ENCODE measurements at places on chromosomes 1 and 21.
A peak's percentile ranks its signal among the peaks of the same experiment; 100 is the strongest.

GRCh38 chr1:241844593-241844992 is 3.4 kb upstream of the EXO1 start:
- no peak for DNase-seq

DNA sequence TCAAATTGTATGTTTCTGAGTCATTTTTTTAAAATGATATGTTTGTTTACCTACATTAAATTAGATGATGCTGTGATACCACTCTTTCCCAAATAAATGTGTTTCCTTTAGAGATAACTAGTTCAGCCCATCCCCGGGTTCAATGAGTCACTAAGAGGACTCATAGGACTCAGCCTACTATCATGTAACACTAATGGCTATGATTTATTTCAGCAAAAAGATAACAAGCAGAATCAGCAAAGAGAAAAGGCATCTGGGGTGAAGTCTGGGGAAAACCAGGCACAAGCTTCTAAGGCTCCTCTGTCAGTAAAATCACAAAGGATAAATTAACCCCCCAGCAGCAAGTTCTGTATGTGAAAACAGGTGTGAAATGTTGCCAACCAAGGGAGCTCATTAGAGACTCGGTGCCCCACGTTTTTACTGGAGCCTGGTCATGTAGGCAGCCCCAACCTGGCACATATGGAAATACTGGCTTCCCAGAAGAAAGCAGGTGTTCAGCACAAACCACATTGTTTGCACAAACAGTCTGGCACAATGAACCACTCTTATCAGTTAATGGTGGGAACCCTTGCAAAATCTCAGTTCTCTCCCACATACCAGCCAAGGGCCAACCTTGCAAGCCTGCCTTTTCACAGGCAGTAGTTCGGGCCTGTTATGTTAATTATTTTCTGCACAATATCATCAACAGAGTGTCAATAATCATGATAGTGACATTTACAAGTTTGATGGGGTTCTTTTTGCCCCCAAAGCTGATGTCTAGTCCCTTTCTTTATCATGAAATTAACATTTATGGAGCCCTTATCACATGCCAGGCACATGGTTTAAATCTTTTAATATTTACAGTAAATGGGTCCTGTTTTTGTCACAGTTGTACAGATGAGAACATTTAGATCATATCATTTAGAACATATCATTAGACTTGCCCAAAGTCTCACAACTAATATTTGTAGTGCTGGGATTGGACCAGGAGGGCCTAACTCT is 23.1 kb upstream of the CNN3 start:
- no peak for DNase-seq

DNA sequence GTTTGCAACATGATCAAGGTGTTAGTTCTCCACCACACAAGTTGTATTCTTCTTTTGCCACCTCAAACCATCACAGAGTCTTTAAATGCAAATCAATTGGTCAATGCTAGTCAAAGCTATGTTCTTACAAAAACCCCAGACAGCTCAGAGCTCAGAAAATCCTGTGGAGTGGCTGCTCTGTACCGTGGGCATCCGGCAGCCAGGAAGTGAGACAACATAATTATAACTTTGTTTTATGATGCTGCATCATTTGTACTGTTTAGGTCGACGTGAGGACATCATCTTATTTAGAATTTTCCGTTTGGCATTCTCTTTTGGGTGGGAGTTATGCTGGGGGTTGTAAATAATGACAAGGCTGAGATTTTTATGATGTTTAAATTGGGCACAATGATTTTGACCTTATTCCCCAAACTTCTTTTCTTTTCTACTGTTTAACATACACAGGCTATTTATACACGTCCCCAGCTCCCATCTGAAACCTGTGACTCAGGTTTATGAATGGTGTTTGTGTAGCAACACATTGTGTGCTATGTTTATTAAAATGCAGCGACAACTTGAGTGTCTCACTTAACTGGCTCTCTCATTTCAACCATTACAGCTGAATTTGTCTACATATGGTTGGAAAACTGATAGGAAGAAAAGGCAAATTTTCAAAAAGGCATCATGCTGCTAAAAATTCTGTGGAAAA is 124.0 kb downstream of the CNIH3 start:
- no peak for DNase-seq

DNA sequence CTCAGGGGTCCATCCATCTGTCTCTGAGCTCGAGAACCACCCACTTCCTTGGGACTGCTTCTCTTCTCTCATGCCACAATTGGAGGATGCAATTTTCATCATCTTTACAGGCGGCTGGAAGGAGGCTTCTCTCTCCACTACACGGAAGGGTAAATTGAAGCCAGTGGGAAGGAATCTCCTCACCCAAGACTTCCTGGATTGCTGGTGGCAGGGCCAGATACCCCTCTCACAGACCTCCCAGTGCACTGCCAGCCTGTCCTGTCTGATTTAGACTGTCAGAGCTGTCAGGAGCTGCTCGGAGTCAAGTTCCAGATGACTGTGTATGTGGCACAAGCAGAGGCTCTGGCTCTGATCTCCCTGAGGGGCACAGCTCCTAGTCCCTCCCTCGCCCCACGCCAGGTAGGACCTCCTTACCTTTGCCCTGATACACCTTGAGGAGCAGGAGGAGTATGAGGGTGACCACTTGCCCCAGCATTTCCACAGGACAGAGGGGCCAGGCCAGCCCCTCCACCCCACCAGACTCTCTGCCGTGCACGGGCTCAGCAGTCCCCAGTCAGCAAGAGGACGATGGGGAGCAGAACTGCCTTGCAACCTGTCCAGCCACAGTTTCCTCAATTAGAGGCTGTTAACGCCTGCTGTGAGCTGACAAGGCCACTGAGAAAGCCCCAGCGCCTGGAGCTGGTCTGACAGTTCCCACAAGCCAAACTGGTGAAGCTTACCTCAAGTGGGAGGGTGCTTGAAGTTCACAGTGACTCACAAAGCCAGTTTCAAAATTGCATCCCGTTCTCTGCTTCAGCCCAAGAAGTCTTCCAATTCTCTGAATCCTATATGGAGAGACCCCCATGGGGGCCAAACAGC is at the start of gene CD244:
Gene CD244, minus strand, starts transcription at position 685 of the 858 bp plus-strand sequence. Its CDS starts 210 bp downstream, at position 475.
- DNase-seq: peak; percentile 25

- no peak for DNase-seq
Measured at GRCh38 chr1:229027622-229028182, 243.2 kb upstream of the RAB4A start.

GRCh38 chr1:154813300-154813816 is 56.7 kb downstream of the KCNN3 start:
- DNase-seq: peak; percentile 81

DNA sequence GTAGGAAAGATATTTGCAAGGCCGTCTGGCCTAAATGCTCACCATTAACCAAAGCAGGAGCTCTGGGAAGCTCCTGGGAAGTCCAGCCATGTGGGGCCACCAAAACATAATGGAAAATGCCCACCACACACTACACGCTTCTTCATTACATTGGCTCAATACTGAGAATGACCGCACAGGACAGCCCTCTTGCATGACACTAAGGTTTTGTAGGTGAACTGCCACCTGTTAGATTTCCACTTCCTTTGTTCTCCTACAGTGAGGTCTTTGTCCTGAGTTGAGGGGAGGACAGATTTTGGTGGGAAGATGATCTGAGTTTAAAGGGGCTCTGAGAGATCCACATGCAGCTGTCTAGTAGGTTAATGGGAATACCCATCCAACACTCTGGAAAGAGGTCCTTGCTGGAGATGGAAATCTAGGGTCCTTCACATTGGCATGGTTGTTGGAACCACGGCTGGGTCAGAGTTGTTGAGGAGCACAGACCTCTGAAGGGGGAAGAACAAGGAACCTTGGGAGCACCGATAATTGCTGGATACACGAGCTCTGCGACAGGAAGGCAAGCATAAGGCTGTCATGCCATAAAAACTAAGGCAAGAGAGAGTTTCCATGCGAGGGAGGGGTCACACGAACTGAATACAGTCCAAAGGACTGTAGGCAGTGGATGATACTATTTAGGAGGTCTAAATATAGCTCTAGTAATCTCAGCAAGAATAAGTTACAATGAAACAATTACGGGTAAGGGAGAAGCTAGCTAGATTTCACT is 105.5 kb upstream of the IRF2BP2 start:
- no peak for DNase-seq

- DNase-seq: peak; percentile 31
Measured at GRCh38 chr1:207672522-207673130, 27.7 kb downstream of the CR1L start.

- DNase-seq: no peak
Measured at GRCh38 chr1:165888552-165888920, 61.1 kb downstream of the UCK2 start.

- no peak for DNase-seq
Measured at GRCh38 chr21:41761934-41762635, 4.8 kb downstream of the RIPK4 start.

- DNase-seq: no peak
Measured at GRCh38 chr1:66580081-66580480, 46.1 kb downstream of the SGIP1 start.

GRCh38 chr1:167126811-167127210 is 32.9 kb downstream of the STYXL2 start:
- no peak for DNase-seq

DNA sequence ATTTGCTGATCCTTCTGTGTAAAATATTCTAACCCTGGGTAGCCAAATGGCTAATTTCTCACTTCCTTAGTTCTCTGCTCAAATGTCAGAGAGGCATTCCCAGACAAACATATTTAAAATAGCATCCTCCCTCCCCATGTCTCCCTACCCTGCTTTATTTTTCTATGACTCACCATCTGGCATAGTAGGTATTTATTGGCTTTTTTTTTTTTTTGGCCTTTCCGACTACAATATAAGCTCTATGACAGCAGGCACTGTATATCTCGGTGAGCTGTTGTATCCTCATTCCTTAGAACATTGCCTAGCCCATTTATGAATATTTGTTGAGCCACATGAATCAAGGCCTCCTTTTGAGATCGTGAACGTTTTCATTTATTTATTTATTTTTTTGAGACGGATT is 1.5 kb upstream of the NEK7 start:
- peak; percentile 79 for DNase-seq

DNA sequence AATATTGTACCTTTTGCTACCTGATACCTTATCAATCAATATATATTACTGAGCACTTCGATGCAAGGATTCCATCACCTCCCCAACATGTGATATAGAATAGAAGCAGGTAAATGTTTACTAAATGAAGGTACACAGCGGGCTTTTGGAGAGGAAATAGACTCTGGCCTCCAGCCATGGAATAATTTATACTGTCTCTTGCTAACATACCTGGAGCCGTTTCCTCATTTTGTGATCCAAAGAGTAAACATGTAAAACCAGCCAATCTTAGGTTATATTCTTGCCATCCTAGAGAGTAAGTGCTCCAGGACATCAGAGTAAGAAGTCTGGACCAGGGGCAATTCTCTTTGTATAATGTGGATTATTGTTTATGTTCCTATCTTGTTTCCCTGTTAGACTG is 39.4 kb downstream of the NDUFS5 start:
- DNase-seq: no peak

DNA sequence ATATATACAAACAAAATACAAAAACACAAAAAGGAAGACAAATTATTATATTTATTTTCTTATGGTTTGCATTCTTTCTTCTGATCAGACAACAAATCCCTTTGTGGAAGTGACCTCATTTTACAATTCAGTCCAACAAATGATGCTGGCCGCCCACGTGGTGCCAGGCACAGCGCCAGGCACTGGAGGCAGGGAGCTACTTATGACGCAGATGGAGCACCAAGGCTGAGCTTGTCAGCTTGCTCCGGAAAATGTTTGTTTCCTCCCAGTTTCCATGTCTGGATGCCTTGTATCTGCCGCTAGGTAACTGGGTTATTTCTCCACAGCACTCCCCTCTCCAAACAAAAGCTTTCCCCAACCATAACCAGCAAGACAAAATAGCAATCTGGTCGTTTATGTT is 30.7 kb upstream of the CD34 start:
- peak; percentile 23 for DNase-seq

DNA sequence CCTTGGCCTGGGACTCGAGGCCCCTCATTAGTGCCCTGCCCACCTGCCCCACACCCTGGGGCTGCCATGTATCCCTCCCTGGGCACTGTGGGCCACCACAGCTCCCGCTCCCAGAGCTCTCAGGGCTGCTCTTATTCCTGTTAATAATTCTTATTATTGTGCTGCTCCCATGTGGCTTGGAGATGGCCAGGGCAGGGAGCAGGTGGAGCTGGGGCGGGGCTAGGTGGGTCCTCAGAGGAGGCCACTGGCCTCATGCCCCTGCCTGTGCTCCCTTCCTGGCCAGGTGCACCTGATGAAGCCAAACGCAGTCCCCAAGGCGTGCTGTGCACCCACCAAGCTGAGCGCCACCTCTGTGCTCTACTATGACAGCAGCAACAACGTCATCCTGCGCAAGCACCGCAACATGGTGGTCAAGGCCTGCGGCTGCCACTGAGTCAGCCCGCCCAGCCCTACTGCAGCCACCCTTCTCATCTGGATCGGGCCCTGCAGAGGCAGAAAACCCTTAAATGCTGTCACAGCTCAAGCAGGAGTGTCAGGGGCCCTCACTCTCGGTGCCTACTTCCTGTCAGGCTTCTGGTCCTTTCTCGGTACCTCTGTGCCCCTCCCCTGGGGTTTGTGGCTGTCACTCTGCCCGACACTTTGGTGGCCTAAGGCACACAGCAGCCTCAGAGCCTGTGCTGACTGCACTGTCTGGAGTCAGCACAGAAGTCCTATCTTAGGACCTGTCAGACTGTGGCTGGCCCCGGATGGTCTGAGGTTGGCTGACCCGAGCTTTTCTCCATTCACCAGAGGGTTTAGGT is 34.1 kb downstream of the BMP8A start:
- DNase-seq: no peak

GRCh38 chr1:151728151-151729054 is 7.1 kb downstream of the RIIAD1 start:
- DNase-seq: no peak

GRCh38 chr1:163837206-163837605 is 515.5 kb downstream of the NUF2 start:
- no peak for DNase-seq

- DNase-seq: no peak
Measured at GRCh38 chr1:158311066-158311465, 20.3 kb downstream of the CD1B start.

GRCh38 chr1:219427989-219428388 is 184.9 kb downstream of the ZC3H11B start:
- no peak for DNase-seq

DNA sequence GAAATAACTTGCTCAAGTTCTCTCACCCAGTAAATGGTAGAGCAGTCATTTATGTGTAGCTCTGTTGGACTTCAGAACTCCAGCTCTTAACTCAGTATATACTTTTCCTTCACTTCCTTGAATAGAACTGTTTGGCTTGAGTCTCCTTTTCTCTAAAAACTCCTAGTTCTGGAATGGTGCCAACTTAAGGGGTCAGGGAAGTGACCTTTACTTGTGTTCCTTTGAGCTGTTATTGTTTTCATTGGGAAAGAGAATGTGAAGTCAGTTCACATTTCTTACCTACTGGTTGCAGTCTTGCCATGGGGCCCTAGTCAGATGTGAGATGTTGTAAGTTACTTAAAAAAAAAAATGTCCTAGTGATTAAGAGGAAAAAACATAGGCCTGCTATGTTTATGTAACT is 77.0 kb upstream of the MACF1 start:
- DNase-seq: peak; percentile 50

Data from mammary epithelial cell (primary cell).